ENCODE measurements at places on chromosomes 11 and 22.

DNA sequence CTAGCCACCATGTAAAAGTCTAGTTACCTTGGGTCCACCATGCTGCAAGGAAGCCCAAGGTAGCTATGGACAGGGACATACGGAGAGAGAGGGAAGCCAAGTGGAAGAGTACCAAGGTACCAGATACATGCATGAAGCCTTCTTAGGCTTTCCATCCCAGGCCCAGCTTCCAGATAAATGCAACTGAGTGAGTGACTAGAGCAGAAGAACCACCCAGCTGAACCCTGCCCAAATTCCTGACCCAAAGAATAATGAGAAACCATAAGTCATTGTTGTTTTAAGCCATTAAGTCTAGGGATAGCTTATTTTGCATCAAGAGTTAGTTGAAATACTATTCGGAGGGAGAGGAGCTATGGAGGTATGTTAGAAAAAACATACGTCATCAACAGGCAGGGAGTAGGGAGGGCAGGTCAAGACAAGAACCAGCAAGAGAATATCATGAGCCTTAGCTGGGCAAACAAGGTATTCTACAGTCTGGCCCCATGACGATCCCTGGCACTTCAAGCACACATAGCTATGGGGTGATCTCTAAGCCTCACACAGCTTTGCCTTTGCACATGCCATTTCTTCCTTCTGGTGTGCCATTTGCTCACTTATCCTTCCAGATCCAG lies 36.5 kb upstream of the APLNR start:
- DNase-seq, result no peak

GRCh38 chr11:112024773-112025678 lies at the start of gene DLAT:
TSS of gene DLAT (plus strand) at chr11:112025408. CDS start at chr11:112025473, 65 bp downstream.
- DNase-seq, result peak; percentile 80

GRCh38 chr11:15539645-15540044 lies 424.9 kb downstream of the INSC start:
- no peak for DNase-seq

GRCh38 chr11:64285885-64286800 lies 495 bp downstream of the GPR137 start:
- no peak for DNase-seq

DNA sequence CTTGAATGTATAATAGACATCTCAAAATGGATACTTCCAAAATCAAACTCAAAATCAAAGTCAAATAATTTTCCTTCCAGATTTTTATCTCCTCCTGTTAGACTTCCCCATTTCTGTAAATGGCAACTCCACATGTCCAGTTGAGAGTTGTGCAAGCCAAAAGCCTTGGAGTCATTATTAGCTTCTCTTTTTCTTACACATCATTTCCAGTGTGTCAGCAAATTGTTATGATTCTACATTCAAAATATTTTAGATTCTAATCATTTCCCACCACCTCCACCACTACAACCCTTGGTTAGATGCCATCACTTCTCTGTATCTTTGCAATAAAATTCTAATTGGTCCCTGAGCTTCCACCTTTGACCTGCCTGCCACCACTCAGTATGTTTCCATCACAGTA lies 155.7 kb downstream of the CNTN5 start:
- DNase-seq, result no peak

DNA sequence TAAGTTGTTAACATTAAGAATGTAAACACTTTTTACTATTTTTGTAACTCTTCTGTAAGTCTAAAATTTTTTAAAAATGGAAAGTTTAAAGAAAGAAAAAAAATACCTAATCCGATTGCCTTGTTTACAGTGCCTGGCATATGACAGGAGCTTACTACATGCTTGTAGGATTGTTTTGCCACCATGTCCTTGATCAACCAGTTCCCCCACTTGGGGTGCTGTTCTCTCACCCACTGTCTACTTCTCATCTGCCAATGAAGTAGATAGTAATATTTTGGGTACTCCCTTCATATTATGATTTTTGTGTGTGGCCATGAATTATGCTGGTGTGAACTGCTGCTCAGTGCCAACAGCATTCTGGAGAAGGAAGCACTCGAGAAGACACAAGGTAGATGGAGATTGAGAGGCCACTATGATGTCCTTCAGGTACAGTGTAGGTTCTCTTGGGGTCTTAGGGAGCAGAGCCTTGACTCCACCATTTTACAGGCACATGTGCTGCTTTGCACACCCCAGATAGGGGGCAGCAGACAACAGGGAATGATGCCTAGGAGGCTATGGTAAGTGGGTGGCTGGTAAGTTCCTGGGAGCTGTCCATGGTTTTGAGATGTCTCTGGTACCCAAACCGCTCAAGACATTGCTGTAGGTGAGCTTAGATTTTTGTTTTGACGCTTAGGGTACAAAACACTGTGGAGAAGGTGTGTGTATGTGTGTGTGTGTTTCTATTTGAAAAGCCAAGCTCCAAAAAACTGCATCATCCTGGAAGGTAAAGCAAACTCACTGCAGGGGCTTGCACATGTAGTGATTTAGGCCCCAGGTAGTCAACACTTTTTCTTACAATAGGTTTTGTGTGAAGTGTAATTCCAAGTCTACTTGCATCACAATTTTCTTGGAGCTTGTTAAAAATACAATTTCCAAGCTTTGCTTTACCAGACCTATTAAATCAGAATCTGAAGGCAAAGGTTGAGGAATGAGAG lies 494.5 kb upstream of the LARGE1 start:
- peak; percentile 1 for DNase-seq

DNA sequence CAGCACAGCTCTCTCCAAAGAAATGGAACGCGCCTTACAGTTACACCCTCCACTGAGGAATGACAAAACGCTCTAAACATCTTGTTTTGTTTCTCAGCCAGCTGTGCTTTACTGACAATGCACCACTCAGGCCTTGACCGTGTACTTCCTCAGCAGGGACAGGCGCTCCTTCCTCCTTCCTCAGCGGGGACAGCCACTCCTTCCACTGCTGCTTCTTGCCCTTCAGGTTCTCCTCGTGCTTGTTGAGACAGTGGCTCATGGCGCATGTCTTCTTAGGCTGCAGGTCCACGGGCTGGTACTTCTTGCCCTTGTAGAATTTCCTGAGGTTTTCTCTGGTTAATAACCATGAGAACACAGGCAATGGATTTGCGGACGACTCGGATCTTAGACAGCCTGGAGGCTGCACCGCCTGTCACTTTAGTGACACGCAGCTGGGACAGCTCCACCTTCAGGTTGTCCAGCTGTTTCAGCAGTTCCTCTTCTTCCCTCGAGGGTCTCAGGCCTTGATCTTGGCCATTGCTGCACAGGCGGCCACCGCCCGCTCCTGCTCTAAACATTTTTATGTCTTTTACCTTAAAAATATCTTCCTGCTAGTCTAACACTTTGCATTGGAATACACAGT lies 613.8 kb downstream of the BRD1 start:
- no peak for DNase-seq

- DNase-seq, result no peak
Observed at GRCh38 chr11:125745979-125746378, at the start of gene PATE1. TSS of gene PATE1 (plus strand) at chr11:125746279. CDS start at chr11:125746305, 26 bp downstream.

DNA sequence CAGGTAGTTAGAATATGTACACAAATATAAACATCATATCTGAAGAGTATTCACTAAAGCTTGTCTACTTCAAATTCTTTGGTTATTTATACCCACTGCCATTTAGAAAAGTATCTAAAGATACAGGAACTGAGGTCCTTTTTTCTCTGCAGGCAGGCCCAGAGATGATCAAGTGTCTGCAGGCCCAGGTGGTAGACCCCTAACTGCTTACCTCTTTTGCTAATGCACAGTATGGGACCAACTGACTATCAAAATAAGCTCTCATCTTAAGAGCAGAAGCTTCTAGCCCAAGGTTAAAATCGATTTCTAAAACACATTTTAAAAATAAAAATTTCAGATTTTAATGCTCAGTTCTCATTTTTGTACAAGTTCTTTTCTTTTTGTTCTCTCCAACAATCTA lies 81.5 kb downstream of the APOL5 start:
- DNase-seq, result no peak

- no peak for DNase-seq
Observed at GRCh38 chr11:84740050-84740449, 887.1 kb downstream of the DLG2 start.

- no peak for DNase-seq
Observed at GRCh38 chr11:100961633-100962032, 168.0 kb downstream of the PGR start.

- DNase-seq, result no peak
Observed at GRCh38 chr11:132777067-132777975, 755.0 kb downstream of the OPCML start.

DNA sequence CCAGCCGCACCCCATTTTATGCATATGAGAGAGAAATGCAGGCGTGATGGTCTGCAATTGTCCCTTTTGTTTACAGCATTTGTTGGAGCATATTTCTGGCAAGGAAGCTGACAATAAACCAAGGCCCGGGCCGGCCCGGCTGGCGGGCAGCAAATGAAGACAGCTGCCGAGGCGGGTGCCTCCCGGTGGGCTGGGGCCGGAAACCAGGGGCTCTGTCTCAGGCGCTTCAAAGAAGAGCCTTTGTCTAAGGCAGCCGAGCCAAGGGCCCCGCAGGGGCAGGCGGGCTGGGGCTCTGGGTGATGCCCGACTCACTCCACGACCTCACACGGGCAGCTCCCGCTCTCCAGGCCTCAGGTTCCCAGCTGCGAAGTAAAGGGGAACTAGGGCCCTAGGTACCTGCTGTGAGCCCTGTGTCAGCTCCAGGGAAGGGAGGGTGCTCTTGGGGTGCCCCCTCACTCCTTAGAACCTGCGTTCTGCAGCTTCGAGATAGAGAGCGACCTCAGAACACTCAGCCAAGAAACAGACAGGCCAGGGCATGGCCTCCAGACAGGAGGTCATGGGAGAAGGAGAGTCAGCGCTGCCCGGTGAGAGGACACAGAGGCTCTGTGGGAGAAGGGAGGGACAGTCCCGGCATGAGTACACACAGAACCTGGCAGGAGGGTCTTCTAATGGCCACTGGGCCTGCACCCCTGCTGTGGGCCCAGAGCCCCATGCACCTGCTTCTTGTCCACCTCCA lies 2.4 kb downstream of the LINC01488 start:
- DNase-seq, result no peak

- no peak for DNase-seq
Observed at GRCh38 chr11:127624306-127624856, 623.8 kb upstream of the KIRREL3 start.

GRCh38 chr11:110349138-110349996 lies 53.0 kb upstream of the RDX start:
- no peak for DNase-seq
